SW 1271 (cell line): ENCODE measurements at places on chromosomes 7 and 10.

GRCh38 chr7:85226361-85227085, 39.7 kb upstream of the SEMA3D start:
- DNase-seq, result no peak

DNA sequence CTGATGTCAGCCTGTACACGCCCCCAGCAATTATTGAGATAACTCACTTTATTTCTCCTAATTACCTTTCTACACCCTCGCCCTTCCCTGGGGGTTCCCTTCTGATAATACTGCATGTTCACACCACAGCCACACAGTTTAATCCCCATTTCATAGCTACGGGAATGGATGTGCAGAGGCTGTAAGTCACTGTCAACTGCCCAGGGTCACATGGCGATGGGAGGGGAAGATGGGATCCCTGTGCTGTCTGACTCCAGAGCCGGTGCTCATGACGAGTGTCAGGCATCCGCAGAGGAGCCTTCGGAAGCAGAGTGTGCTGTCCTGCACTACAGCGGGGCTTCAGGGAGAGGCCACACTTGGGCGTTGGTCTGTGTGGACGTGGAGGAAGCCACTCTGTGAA, 688.7 kb downstream of the SDK1 start:
- DNase-seq, result no peak

DNA sequence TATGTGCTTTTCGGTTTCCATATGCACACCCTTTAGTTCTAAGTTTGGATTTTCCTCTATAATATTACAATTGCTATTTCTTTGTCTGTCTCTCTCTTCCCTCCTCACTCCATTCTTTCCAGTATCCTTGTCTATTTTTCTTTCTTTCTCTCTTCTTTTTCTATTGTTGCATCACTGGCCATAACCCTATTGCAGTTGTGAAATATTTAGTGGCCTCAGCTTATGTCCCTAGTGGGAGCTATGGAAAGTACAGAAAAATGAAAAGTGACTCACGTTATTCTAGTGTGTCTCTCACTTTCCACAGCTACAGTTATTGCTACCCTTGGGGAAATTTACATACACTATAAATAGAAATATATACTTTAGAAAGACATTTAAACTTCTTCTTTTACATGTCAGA, 59.1 kb downstream of the CNTNAP2 start:
- DNase-seq, result no peak

GRCh38 chr10:114859222-114859621, 37.6 kb downstream of the FHIP2A start:
- no peak for DNase-seq

GRCh38 chr10:9992661-9993060, 1025.0 kb upstream of the CELF2 start:
- DNase-seq, result no peak

- no peak for DNase-seq
These were observed 84.4 kb upstream of the ANLN start for GRCh38 chr7:36305226-36305625.

DNA sequence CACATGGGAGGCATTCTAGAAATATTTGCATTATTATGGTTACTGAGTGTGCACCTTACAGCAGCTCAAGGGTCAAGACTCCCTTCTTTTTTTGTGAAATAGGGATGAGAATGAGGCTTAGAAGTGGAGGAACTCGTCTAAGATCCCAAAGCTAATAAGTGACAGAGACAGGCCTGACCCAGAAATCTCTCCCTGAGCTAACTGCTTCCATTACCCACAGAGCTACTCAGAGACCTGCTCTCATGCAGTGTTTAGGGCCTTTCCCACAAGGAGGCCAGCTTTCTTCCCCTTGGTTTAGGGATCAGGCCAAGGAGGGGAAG, 301.7 kb downstream of the RPS24 start:
- no peak for DNase-seq

GRCh38 chr10:26172131-26172530, 44.4 kb upstream of the GAD2 start:
- DNase-seq, result no peak

DNA sequence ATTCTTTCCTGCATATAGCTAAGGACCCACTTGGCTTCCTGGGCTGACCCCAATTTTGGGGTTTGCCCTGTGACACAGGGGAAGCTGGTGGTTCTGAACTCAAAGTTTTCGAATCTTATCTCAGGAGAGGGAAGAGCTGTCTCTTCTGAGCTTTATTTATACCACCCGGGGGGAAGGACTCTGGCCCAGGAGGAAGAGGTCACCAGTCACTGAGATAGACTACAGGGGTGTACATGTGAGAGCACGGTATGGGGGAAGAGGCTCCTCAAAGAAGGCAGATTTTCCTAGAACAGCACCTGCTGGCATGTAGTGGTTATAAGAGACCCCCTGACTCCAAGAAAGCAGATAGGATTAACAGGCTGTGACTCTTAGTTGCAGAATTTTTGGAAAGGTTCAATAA, 101.8 kb upstream of the ELMO1 start:
- no peak for DNase-seq

DNA sequence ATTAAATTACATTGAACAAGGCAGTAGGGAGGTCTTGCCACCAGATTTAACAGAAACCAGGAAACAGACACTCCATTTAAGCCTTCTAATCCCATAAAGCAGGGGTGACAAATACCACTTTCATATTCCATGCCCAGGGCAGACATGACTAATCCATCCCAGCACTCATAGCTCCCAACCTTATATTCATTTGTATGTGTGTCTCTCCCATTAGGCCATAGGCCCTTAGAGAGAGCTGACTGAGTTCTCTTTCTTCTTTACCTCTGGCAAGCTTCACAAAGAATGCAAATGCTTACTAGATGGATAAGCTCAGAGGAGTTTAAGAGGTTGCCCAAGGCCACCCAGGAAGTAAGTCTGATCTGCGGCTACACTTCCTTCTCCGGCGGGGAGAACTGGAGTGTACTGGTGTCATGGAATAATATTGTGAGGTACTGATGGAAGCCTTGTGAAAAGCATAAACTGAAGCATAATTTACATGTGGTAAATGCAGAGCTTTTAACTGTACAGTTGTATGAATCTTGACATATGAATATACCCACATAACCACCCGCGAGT, 239.7 kb upstream of the HABP2 start:
- no peak for DNase-seq

DNA sequence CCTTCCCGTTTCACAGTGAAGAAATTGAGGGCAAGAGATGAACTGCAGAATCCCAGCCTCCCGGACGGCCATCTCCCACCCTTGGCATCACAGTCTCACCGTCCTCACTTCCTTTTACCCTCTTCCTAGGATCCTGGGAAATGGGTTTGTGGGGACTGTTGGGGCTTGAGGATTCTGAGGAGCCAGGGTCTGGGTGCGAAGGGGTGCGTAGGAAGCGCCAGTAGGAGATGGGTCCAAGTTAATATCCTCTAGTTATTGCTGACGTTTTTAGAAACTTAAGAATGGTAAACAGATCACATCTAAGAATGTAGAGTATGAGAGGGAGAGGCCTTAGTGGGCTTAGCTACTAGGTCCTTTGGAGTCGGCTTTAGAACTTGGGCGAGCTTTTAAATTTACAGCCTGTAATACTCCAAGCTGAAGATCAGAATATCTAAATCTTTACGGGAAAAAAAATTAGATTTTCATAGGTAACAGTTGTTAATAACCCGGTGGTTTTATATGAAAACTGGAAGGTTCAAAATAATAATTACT, 696 bp downstream of the MALSU1 start:
- DNase-seq, result no peak
